Mucosa of descending colon (tissue), 3 donors: ENCODE measurements at places on chromosomes 13 and 19. TPM values are rescaled to one million over a fixed set of nuclear protein-coding genes. Genes with fewer than 3 reads are reported as not detected.
A peak's percentile ranks its signal among the peaks of the same experiment; 100 is the strongest.

Gene DAND5
- total RNA-seq: 1.1 TPM

Gene UBE2L5
- not detected for total RNA-seq

- DNase-seq: no peak
These were observed 12.5 kb upstream of the TNFSF9 start for GRCh38 chr19:6518145-6518911.

GRCh38 chr19:42325896-42326771 lies 699 bp downstream of the MEGF8 start:
- DNase-seq: peak; percentile 69

GRCh38 chr19:31335716-31336115 lies 13.5 kb downstream of the TSHZ3 start:
- DNase-seq: no peak

DNA sequence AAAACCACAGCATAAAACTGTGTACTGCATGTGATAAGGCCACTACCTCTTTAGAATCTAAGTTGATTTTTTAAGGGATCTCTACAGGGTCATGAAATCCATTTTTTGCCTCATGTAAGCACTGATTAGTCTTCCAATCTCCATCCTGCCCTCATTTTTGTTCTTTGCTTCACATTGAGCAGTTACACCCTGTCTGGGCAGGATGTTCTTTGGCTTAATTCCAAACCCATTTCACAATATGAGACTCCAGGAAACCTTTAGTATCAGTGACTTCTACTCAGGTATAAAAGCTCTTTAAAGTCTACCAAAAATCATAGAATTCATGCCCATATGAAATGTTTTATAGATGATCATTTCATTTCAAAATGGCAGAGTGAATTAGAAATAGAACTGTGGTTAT lies 592.6 kb downstream of the TBC1D4 start:
- DNase-seq: no peak

GRCh38 chr19:35992907-35993765 lies 1.9 kb upstream of the SDHAF1 start:
- DNase-seq: no peak

DNA sequence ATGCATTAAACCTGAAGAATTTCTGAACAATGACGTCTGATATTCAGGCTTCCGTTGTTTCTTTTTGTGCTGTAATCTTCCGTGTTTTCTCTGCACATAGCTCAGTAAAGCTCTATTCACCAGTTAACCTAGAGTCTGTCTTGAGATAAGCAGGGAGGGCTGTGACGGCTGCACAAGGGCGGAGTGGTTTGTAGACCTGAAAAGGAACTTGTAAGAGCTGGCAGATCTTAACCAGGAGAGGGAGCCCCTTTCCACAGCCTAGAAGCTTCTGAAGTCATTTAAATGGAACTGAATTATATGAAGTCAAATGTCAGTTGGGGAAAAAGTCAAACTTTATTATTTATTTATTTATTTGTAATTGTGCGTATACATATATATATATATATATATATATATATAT lies 27.5 kb downstream of the DPRX start:
- DNase-seq: no peak

GRCh38 chr13:45511310-45512097 lies 46.8 kb downstream of the COG3 start:
- no peak for DNase-seq
